ENCODE measurements at places on chromosomes 4 and X.

- no peak for DNase-seq
Measured at GRCh38 chr4:48187813-48188212, 53.8 kb upstream of the TXK start.

GRCh38 chr4:186598686-186599085, 43.3 kb upstream of the MTNR1A start:
- no peak for DNase-seq

GRCh38 chr4:11687727-11688126, 259.0 kb upstream of the HS3ST1 start:
- no peak for DNase-seq

DNA sequence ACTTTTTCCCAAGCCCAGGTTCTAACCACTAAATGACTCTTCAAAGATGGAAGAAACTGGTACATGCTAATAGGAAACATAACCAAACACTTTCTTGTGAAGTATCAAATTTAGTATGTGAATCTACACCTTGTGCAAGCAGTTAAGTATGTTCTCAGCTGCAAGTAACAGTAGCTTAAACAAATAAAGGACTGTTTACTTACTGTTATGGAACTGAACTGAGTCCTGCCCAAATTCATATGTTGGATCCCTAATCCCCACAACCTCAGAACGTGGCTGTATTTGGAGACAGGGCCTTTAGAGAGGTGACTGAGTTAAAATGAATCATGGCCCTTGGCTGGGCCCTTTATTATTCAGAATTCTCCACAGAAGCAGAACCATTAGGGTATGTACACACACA, 178.7 kb downstream of the KDR start:
- no peak for DNase-seq

GRCh38 chrX:12563121-12563520, 228.1 kb upstream of the PRPS2 start:
- no peak for DNase-seq

GRCh38 chr4:167779864-167780263, 312.5 kb upstream of the ANXA10 start:
- DNase-seq: no peak

- no peak for DNase-seq
Measured at GRCh38 chr4:76203541-76203940, 10.1 kb downstream of the SCARB2 start.

- DNase-seq: no peak
Measured at GRCh38 chr4:108991551-108992328, 228.9 kb upstream of the ETNPPL start.

GRCh38 chr4:158459085-158459820, 62.4 kb upstream of the RXFP1 start:
- no peak for DNase-seq

DNA sequence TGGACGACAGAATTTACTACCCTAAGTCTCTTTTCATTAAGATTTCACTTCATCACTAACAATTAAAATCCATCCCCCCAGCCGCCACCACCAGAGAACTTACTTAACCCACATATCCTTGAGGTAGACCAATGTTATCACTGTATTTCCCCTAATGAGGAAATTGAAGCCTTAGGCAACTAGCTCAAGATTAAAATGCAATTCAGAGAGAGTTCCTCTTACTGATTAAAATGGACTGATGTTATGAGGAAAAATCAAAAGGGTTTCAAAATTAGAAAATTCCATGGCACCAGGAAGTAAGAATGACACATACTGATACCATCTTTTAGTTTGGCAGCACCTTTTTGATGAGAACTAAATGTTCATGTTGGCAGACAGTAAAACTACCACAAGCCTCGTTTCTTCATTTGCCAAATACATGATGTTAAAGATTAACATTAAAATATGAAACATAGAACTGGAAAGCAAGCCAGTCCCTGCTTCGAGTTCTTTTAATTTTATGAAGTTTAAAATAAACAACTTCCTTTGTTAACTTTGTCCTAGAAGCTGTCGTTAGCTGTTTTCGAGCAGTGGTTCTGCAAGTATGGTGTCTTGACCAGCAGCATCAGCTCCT, 69.3 kb upstream of the CCDC160 start:
- no peak for DNase-seq

DNA sequence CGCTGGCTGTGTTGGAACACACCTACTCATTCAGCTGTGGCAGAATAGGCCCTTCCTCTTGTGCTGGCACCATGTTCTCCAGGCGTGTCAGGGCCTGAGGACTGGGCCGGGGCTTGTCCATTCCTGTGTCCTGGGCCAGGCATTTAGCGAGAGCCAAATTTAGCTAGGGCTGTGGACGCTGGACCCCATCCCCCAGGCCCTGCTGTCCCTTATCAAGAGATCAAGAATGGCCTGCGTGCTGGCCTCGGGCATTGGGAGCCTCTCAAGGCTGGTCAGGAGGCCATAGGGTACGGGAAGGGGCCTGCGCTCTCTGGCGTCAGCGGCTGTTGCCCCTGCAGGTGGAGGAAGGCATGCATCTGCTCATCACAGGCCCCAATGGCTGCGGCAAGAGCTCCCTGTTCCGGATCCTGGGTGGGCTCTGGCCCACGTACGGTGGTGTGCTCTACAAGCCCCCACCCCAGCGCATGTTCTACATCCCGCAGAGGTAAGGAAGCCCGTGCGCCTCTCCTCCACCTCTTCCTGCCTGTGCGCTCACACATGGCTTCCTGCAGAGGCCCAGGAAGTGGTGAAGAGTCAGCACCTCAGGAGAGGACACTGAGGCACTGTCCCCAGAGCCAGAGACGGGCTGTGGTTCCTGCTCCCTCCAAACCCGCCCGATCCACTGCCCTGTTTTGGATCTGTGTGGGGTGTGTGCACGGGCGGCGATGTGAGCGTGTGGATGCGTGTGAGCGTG, 15.3 kb downstream of the ABCD1 start:
- DNase-seq: no peak

DNA sequence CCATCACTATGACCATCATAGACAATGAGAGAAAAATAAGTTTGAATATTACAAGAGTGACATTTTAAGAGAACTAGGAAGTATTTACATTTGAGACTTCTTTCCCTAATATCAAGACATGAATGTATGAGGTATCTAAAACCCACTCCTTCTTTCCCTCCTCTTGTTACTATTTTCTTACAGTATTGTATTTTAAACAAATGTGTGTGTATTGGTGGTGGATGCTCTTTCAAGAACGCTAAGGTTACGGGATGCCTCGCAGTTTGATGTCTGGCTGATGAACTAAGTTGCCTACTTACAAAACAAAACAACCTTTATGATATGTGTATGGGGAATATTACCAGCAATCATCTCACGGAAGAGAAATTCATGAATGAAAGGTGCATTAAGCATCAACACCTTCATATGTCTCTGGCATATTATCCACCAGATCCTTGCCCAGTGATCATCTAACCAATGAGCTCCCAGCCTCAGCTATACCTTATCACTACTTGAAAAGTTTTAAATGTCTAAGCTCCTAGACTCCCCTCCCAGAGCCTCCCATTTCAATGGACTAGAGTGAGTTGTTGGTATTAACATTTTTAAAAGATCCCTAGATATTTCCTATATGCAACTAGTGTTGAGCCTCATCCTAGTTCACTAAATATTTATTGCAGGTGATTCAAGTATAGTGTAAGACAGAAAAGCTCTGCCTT, 10.6 kb downstream of the AREG start:
- no peak for DNase-seq
